ENCODE measurements at places on chromosomes 1 and 21. TPM values are rescaled to one million over a fixed set of nuclear protein-coding genes. Genes with fewer than 3 reads are reported as not detected.

GRCh38 chr1:234559902-234560676, 49.9 kb downstream of the IRF2BP2 start:
- H3K36me3 ChIP-seq = no peaks in the 10 kb centered on the region
- H3K27me3 ChIP-seq = no peaks in the 10 kb centered on the region
- H3K4me1 ChIP-seq = no peaks in the 10 kb centered on the region
- H3K4me3 ChIP-seq = no peak overlapping the region

GRCh38 chr21:42317826-42318746, 2.9 kb upstream of the TFF3 start:
- H3K4me1 ChIP-seq = peaks cover 59% of the 10 kb centered on the region
- no peak for DNase-seq
- H3K36me3 ChIP-seq = no peaks in the 10 kb centered on the region

Gene EDN2
- total RNA-seq = 0.39 TPM

DNA sequence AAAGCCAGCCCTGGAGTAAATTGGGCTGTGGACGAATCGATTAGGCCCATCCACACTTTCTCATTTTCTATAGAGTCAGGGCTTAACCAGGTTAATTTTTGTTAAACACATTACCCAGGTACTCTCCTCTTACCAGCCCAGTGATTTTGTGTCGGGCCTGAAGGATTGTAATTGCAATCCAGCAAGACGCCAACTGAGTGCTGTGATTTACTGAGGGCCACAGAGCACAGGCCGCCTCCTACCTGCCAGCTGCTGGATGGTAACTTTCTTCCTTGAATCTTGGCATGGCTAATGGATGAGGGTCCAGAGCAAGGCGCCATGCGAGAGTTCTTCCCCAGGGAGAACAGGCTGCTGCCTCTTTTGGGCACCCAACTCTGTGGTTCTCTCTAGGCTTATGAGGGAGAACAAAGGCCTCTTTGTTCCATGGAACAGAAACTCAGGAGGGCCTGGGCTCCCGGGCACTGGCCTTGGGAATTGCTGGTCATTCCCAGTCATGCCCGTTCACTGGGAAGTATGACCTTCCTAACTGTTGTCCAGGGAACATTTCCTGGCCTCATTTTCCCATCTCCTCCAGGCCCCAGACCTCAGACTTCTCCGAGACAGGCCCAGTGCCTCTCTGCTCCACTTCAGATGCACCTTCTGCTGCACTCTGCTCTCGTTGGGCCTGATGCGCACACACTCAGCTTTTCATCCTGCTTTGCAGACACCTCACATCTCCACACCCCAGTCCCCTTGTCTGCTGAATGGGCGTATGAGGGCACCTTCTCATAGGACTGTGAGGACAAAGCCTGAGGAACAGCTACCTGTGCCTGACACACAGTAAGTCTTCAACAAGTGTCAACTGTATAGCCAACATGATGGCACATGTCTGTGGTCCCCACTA, 57.3 kb downstream of the SYF2 start:
- H3K27ac ChIP-seq = no peak overlapping the region
- DNase-seq = no peak
- H3K27me3 ChIP-seq = peaks cover 5% of the 10 kb centered on the region
- no peak overlapping the region for H3K4me3 ChIP-seq
- H3K4me1 ChIP-seq = no peaks in the 10 kb centered on the region
- H3K36me3 ChIP-seq = peaks cover 4% of the 10 kb centered on the region

All from WTC11 (cell line).